Hippocampal formation (tissue), 2 donors: ENCODE measurements at places on chromosomes 12 and 14.

DNA sequence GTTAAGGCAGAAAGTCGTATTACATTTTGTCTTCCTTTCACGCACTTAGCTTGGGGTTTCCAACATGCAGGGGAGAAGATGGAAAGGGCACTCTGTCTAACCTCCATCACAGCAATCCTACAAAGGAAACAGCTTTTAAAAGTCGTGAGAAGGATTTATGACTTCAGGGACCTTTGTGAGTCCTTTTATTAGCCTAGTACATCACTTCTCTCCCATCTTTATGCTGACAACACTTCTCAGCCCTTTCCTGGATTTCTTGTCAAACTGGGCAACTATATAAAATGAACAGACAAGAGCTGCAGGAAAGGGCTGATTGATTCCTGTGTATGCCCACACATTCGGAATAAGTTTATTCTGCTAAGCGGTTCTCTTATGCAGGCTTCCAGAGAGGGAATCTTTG is 159.0 kb downstream of the DERA start:
- DNase-seq, result no peak

- DNase-seq, result no peak
These were observed 74.2 kb downstream of the PAPOLA start for GRCh38 chr14:96576359-96576758.

DNA sequence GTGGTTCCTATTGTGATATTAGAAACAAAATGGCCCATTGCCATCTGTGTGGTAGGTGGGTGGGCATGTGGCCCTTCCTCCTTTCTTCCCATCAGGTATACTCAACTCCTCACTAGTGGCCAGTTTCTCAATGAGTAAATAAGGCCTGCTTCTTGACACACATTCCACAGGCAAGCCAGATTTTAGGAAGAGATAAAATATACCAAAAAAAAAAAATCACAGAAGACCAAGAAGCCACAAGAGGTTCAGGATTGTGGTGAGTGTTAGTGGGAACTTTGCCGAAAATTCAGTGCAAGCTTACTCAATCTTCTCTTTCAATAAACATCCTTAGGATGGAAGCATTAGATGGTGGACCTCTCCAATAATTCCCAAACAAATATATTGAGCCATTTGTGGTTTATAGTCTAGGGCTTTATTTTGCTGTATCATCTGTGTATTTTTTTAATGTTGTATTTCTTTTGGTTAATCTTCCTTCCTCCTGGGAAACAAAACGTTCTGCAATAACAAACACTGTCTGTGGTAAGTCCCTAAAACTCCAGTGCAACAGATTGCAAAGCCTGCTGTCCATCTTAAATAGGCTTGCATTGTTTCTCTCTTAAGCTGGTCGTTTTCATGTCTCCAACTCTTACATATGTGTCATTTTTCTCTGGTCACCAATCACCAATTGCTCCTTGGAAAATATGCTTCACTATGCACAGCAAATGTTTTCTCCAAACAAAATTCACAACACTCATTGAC is 289.9 kb upstream of the KITLG start:
- no peak for DNase-seq

GRCh38 chr12:291153-291723 is 28.6 kb upstream of the SLC6A13 start:
- no peak for DNase-seq

DNA sequence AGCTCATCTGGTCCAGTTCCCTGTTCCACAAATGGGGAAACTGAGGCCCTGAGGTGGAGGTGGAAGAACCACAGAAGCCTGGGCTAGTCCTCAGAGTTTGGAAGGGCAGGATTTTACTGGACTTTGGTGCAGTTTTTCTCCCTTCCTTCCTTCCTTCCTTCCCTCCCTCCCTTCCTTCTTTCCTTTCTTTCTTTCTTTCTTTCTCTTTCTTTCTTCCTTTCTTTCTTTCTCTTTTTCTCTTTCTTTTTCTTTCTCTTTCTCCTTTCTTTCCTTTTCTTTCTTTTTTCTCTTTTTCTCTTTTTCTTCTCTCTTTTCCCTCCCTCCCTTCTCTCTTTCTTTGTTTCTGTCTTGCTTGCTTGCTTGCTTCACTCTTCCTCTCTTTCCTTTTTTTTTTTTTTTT is 95.7 kb upstream of the TBX3 start:
- DNase-seq, result no peak

GRCh38 chr14:68250927-68251768 is 431.6 kb downstream of the RAD51B start:
- DNase-seq, result no peak
